Activated naive CD8-positive, alpha-beta T cell treated with anti-CD3 and anti-CD28 coated beads, Interleukin-2, amount 10 ng/mL, durations not matched to agents 7 days and 5 days (primary cell): ENCODE measurements at places on chromosomes 1 and 21. TPM values are rescaled to one million over a fixed set of nuclear protein-coding genes. Genes with fewer than 3 reads are reported as not detected.

GRCh38 chr1:16421201-16421600 lies 16.0 kb downstream of the SPATA21 start:
- peaks cover 3% of the 10 kb centered on the region for H3K27me3 ChIP-seq
- H3K27ac ChIP-seq, result peak overlapping the region; percentile 94
- H3K36me3 ChIP-seq, result no peaks in the 10 kb centered on the region
- peaks cover 28% of the 10 kb centered on the region for H3K4me1 ChIP-seq

DNA sequence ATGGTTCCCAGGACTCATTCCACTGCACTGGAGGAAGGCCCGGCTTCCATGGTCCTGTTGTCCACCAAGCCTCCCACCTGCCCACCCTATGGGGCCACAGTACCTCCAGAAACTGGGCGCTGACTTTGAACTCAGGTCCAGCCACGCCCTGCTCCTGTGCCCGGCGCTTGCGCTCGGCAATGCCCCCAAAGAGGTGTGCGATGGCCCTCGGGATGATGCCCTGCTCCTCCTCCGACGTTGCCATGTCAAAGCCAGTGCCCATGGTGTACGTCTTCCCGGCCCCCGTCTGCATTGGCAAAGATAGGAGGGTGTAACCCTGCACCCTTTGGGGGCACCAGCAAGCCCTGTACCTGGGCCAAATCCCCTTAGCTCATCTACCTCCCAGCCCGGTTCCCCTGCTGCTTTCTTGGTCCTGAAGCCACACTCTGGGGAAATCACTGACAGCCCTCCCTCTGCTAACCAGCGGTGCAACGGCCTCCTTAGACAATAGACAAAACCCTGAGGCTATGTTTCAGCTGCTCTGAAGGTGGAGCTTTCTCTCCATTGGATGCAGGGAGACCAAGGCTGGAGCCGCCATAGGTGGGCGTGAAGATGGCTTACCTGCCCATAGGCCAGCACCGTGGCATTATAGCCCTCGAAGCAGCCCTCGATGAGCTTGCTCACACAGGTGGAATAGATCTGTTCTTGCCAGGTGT lies 14.7 kb downstream of the KIF21B start:
- no peak for DNase-seq
- H3K27ac ChIP-seq, result peak overlapping the region; percentile 71
- no peak overlapping the region for H3K4me3 ChIP-seq
- H3K36me3 ChIP-seq, result peaks cover 21% of the 10 kb centered on the region
- H3K27me3 ChIP-seq, result no peaks in the 10 kb centered on the region
- peaks cover 44% of the 10 kb centered on the region for H3K4me1 ChIP-seq

The SPSB1 gene
- total RNA-seq, result 1.6 TPM

DNA sequence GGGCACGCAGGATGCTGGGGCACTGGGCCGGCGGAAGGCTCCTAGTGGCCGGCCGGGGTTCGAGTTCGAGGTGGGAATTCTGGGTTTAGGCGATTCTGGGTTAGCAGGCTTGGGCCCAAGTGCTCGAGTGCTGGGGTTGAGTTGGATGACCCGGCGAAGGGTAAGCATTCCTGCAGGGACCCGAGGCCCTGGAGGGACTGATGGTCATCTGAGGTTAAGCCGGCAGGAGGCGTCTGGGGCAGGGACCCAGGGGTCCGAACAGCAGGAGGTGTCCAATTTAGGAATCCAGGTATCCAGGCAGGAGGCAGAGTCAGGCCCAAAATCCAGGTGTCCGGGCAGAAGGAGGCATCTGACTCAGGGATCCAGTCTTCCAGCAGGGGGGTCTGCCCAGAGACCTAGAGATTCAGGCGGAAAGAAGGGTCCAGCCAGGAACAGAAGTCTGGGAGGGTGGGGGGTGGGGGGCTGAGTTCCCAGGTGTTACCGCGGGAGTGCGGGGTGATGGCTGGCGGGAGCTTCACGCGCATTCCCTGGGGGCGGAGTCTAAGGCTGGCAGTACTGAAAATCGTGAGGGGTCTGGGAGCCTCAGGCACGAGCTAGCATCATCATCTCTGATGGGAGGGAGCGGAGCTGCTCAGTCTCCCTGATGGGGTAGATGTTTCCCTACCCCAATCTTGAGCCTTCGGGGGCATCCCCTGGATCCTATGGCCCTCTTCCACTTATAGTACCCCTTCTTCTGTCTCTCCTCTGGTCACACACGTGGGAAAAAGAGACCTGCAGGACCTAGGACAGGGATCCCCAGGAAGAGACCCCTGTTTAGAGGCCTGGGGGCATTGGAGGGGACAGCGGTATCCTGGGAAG lies 585 bp downstream of the GPR3 start:
- peaks cover 14% of the 10 kb centered on the region for H3K4me1 ChIP-seq
- peak overlapping the region; percentile 69 for H3K27ac ChIP-seq
- peaks cover 13% of the 10 kb centered on the region for H3K27me3 ChIP-seq
- peak overlapping the region; percentile 78 for H3K4me3 ChIP-seq
- no peak for DNase-seq
- no peaks in the 10 kb centered on the region for H3K36me3 ChIP-seq
